ENCODE measurements at places on chromosomes 6 and 20. TPM values are rescaled to one million over a fixed set of nuclear protein-coding genes. Genes with fewer than 3 reads are reported as not detected.

GRCh38 chr20:4901031-4901818 lies 100.1 kb downstream of the SLC23A2 start:
- DNase-seq, result no peak

GRCh38 chr20:63141531-63141930 lies 74.4 kb downstream of the YTHDF1 start:
- DNase-seq, result no peak

DNA sequence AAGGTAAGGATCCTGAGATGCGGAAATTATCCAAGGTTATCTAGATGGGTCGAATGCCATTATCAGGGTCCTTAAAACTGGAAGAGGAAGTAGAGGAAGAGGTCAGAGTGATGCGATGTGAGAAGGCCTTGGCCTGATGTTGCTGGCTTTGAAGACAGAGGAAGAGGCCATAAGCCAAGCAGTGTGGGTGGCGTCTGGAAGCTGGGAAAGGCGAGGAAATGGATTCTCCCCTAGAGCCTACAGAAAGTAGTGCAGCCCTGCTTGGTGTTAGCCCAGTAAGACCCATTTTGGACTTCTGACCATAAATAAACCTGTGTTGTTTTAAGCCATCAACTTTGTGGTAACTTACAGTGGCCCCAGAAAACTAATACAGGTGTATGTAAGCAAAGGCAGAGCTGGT lies 2.0 kb downstream of the SRXN1 start:
- no peak for DNase-seq

GRCh38 chr6:138691595-138692057 lies 81.9 kb upstream of the CCDC28A start:
- DNase-seq, result peak; percentile 77

DNA sequence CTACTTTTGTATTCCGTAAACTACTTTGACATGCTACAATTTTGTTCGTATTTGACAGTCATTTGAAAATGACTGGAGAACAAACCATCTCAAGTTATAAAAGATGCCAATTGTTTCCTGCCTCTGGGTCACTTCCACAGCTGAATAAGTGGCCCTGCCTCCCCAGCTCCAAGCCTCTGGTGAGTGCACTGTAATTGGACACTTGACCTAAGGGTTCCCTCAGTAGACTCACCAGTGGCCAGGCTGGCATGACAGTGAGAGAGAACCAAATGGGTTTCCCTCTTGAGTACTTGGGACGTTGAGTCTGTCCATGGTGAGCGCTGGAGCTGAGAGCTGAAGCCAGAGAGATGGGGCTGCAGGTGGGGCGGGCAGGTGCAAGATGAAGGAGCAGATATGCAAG lies 57.1 kb downstream of the SLC35D3 start:
- no peak for DNase-seq

GRCh38 chr6:10521104-10521808 lies at the start of gene GCNT2:
GCNT2 (plus strand) TSS chr6:10521351; CDS start chr6:10528912, 7,561 bp downstream.
- peak; percentile 70 for DNase-seq

GRCh38 chr6:34310817-34311216 lies 62.0 kb upstream of the SMIM29 start:
- DNase-seq, result no peak

GRCh38 chr6:22164236-22164635 lies 132.6 kb downstream of the PRL start:
- DNase-seq, result no peak

- no peak for DNase-seq
Observed at GRCh38 chr20:3925899-3926638, 36.9 kb downstream of the PANK2 start.

DNA sequence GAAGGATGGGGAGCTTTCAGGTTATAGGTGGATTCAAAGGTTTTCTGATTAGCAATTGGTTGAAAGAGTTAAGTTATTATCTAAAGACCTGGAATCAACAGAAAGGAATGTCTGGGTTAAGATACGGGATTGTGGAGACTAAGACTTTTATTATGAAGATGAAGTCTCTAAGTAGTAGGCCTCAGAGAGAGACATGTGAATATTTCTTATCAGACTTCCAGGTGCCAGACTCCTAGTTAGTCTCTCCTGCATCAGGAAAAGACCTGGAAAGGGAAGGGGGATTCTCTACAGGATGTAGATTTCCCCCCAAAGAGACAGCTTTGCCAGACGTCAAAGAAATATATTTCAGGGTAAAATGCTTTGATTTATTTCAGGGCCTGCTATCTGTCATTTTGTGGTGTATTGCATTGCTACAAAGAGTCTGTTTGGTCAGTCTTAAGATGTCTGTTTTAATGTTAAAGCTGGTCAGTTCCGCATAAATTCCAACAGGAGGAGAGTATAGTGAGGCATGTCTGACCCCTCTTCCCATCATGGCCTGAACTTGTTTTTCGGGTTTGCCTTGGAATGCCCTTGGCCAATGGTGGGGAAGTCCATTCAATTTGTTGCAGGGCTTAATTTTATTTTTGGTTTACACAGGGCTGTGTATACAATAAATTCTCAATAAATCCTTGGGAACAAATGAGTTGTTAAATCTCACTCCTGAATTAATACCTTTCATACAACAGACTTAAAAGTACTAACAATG lies 103.4 kb upstream of the RALGAPA2 start:
- DNase-seq, result no peak

- peak; percentile 87 for DNase-seq
Observed at GRCh38 chr6:105482227-105482844, 79.5 kb upstream of the PREP start.

GRCh38 chr20:10568032-10568431 lies 105.8 kb downstream of the JAG1 start:
- no peak for DNase-seq

- DNase-seq, result no peak
Observed at GRCh38 chr20:46232539-46232938, 75.8 kb downstream of the CDH22 start.

- peak; percentile 70 for DNase-seq
Observed at GRCh38 chr6:133236932-133237331, 4.2 kb upstream of the EYA4 start.

- no peak for DNase-seq
Observed at GRCh38 chr6:241336-241865, 50.9 kb upstream of the DUSP22 start.

DNA sequence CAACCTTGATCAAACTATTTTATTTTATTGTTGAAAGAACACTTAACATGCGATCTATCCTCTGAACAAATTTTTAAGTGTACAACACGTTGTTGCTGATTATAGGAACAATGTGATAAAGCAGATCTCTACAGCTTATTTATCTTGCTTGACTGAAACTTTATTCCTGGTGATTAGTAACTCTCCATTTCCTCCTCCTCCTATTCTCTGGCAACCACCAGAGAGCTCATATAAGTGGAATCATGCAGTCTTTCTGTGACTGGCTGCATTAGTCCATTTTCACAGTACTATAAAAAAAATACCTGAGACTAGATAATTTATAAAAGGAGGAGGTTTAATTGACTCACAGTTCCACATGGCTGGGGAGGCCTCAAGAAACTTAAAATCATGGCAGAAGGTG lies 218.1 kb downstream of the LRFN2 start:
- no peak for DNase-seq

- peak; percentile 85 for DNase-seq
Observed at GRCh38 chr6:149094156-149094555, 223.4 kb upstream of the TAB2 start.

GRCh38 chr6:159609652-159610178 lies 83.3 kb downstream of the SOD2 start:
- DNase-seq, result no peak

DNA sequence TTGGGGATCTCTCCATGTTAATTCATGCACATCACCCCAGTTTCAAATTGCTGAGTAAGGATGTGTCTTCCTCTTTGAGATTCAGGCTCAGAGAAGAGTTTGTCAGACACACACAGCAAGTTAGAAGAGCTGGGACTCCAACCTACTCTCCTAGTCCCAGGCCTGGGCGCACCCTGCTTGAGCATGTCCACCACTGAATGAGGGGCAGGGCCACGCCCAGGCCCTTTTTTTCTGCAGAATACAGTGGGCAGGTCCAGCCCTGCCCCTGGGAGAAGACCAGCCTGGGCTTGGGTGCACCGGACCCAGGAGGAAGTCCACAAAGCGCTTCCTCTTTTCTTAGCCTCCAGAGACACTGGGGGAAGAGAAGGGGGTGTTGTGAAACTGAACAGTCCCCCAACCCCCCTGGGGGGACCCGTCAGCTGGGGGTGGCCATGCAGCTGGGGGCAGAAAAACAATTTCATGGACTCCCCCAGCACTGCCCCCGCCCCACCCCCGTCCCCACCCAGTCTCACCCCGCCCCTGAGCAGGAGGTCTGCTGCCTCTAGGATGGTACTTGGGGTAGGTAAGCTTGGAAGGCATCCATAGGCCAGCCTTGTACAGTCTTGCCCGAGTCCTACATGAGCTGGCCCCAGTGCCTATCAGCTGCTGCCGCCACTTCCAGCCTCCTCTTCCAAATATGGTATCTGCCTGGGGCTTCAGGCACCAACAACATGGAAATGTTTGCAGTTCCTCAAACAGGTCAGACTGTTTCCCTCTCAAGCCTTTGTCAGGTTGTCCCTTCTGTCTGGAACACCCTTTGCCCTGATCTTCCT lies 11.7 kb upstream of the HCK start:
- DNase-seq, result no peak

DNA sequence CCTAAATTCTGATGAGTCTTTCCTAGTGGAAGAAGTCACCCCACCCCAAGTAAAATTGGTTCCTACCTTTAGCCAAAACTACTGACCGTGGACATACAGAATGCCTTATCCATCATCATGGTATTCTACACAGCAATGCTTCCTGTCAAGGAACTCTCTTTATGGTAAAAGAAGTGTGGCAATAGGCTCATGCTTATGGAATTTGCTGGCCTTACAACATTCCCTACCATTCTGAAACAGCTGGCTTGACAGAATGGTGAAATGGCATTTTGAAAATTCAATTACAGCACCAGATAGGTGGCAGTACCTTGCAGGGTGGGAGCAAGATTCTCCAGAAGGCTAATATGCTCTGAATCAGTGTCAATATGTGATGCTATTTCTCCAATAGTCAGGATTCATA lies 41.8 kb upstream of the BACH2 start:
- no peak for DNase-seq

- DNase-seq, result peak; percentile 13
Observed at GRCh38 chr6:38443352-38444144, 196.2 kb downstream of the BTBD9 start.

DNA sequence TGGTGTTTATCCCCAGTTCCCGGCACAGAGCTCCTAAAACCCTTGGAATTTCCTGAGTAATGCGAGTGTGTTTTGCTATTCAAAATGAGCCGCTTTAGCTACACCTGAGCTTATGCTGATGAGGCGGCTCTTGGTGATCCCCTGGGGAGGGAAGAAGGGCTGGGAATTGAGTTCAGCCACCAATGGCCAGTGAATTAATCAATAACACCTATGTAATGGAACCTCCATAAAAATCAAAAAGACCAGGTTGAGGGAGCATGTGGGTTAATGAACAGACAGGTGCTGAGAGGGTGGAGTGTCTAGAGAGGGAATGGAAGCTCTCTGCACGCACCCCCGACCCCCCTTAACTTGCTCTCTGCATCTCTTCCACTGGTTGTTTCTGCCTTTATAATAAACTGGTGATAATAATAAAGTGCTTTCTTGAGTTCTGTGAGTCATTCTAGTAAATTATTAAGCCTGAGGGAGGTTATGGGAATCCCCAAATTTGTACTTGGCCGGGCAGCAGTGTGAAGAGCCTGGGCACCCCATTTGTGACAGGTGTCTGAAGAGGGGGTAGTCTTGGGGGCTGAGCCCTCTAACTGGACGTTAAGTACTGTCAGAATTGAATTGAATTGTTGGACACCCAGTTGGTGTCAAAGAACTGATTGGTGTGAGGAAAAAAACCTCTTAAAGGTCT lies 24.6 kb upstream of the SERPINB1 start:
- peak; percentile 40 for DNase-seq

GRCh38 chr20:45229264-45230056 lies 8.3 kb downstream of the SEMG2 start:
- DNase-seq, result peak; percentile 40

DNA sequence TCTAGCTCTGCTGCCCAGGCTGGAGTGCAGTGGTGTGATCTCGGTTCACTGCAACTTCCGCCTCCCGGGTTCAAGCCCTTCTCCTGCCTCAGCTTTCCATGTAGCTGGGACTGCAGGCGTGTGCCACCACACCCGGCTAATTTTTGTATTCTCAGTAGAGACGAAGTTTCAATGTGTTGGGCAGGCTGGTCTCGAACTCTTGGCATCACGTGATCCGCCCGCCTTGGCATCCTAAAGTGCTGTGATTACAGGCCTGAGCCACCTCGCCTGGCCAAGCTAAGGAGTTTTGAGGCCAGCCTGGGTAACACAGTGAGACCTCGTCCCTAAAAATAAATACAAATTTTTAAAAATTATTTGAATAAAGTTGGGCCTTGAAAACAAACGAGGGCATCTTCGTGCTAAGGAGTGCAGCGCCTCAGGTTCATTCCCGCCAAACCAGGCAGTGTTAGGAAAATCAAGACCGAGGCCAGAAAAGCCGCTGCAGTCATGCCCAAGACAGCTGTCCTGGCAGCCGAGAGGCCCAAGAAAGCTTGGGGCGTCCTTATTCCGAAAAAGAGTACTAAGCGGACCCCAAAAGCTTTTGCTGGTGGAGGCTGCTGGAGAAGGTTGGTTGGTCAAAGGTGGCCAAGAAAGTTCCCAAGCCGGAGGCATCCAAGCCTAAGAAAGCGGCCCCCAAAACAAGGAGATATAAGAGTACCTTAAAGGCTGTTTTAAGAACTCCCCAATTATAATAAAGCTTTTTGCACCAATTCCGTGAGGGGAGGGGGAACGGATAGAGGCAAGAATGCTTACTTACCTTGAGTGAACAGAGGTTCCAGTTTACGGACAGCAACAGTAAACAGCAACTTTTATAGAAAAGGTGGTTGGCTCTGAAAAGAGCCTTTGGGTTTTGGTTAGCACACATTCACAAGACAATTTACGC lies 109.0 kb downstream of the HFE start:
- peak; percentile 69 for DNase-seq

- DNase-seq, result no peak
Observed at GRCh38 chr20:5510446-5510845, 193.7 kb upstream of the PROKR2 start.

- no peak for DNase-seq
Observed at GRCh38 chr20:41030061-41030460, 1.4 kb downstream of the TOP1 start.

- DNase-seq, result no peak
Observed at GRCh38 chr6:37033819-37034795, 28.7 kb downstream of the FGD2 start.

Gene LY6G6C
- not detected for total RNA-seq

Gene SAMD10
- 1.2 TPM for total RNA-seq

Gene CRIP3
- total RNA-seq, result not detected

Gene RCAN2
- total RNA-seq, result 2.3 TPM

Gene WFDC12
- total RNA-seq, result not detected

Gene ILRUN
- total RNA-seq, result 74.6 TPM

Gene CD93
- total RNA-seq, result 1.5 TPM

Gene TENT5A
- total RNA-seq, result 64.6 TPM

Gene EYS
- total RNA-seq, result 0.99 TPM

Gene BNIP5
- total RNA-seq, result not detected

Gene SGK2
- not detected for total RNA-seq

Gene MATN4
- not detected for total RNA-seq

Gene DNAH8
- not detected for total RNA-seq

Gene KIAA1755
- total RNA-seq, result 3.8 TPM

Gene L3MBTL3
- total RNA-seq, result 9.4 TPM

Gene RBM39
- total RNA-seq, result 139 TPM

Gene RAD21L1
- not detected for total RNA-seq

Gene DDX27
- 65.4 TPM for total RNA-seq

Gene TAB2
- 50.3 TPM for total RNA-seq

Gene BTN1A1
- not detected for total RNA-seq

Gene PABPC1L
- 1.8 TPM for total RNA-seq

Gene FHL5
- total RNA-seq, result not detected

Measured in M059J (cell line).